ENCODE measurements at places on chromosomes 16 and 17.
A peak's percentile ranks its signal among the peaks of the same experiment; 100 is the strongest.

DNA sequence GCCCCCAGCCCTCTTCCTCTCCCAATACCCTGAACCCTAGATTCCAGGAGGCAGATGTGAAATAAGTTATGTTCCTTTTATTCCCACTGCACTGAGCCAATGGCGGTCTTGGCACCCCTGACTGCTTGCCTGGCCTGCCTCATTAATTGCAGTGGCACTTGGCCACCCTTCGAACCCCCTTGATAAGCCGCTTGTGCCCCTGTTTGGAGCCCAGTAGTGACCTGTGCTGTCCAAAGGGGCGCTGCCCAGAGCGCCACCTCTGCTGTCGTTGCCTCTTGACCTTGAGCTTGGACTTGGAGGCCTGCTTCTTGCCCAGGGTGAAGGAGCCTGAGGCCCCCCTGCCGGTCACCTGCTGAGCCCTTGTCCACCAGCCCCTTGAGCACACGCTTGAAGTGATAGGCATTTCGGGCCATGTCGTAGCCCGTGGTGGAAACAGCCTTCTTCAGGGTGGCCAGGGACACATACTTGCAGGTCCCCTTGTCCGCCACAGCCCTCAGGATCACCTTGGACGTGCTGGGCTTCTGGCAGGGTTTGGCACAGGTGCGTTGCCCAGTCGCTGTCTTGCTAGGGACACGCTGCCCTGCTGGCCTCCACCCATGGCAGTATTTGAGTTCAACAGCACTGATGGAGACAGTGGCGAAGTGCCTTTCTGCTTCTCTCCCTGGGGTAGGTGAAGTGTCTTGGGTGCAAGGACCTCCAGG, 5.7 kb downstream of the SGCA start:
- no peak for DNase-seq

DNA sequence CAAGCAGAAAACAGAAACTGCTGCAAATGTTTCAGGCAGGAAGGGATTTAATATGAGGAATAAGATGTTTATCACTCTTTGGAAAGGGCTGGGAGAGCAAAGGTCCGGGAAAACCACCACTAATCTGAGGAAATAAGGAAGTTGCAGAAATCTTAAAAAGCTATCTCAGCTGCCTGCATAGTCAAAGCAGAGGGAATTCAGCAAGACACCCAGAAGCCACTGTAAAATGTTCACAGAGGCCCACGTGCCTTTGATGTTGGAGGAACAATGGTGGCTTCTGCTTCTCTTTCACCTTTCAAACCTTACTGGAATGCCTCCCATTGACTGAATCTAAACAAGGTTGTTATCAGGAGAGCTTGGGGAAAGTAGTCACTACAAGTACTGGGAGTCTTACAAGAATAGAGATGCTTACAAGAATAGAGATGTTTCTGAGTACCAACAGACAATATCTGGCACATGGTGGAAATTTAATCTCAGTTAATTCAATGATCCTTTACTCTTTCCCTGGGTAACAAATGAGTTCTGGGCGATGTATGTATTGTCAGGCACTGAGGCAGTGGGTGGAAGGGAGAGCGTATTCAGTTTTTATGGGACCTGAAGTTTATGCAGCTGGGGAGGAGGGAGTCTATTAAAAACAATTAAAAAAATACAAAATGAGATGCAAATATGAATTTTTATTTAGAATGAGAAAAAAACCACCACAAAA, 56.1 kb upstream of the MED13 start:
- no peak for DNase-seq

- peak; percentile 59 for DNase-seq
Measured at GRCh38 chr17:76501018-76501826, at the start of gene RHBDF2. RHBDF2 (minus strand) TSS chr17:76501423; CDS start chr17:76481524, 19,899 bp downstream.

- no peak for DNase-seq
Measured at GRCh38 chr17:61265397-61265796, 134.2 kb upstream of the TBX2 start.

- DNase-seq: peak; percentile 48
Measured at GRCh38 chr16:50627419-50627818, 53.7 kb downstream of the SNX20 start.

DNA sequence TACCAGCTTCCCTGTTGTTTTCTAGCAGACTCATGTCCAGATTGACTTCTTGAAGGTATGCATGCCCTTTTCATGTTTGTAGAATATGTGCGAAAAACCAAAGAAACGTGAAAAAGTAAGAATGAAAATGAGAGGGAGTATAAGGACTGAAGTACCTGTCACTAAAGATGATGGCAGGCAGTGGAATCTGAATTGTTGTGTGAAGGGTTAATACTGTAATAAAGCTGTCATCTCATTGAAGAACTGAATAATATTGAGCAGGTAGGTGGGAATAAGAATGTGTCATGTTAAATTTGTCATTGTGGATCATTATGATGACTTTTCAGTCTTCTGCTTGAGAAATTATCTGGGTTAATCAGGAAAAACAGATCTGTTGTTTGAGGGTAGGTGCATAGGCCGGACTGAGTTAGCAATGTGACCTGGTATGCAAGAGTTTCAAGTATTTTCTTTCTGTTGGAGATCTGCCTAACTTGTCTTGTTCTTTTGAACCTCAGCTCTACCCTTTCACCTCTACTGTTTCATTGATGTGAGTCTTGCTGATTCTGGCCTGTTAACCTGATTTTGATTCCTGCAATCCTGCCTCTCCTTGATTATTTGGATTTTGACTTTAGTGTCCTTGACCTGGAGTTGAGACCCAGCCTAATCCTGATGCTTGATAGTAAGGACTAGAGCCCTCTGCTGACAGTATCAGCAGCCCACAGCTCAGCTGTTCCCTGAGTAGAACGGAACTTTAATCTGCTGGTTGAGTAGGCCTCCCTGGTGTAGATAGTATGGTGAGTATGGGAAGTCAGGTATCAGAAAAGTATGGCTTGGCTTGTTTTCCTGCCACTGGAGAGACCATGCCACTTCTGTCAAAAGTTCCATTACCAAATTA, 64.6 kb downstream of the MAP2K4 start:
- DNase-seq: no peak

- peak; percentile 94 for DNase-seq
Measured at GRCh38 chr17:933312-934073, 46.1 kb downstream of the NXN start.

- no peak for DNase-seq
Measured at GRCh38 chr17:16939606-16940115, 32.3 kb downstream of the TNFRSF13B start.
